ENCODE measurements at places on chromosomes 6 and 20. TPM values are rescaled to one million over a fixed set of nuclear protein-coding genes. Genes with fewer than 3 reads are reported as not detected.
A peak's percentile ranks its signal among the peaks of the same experiment; 100 is the strongest.

DNA sequence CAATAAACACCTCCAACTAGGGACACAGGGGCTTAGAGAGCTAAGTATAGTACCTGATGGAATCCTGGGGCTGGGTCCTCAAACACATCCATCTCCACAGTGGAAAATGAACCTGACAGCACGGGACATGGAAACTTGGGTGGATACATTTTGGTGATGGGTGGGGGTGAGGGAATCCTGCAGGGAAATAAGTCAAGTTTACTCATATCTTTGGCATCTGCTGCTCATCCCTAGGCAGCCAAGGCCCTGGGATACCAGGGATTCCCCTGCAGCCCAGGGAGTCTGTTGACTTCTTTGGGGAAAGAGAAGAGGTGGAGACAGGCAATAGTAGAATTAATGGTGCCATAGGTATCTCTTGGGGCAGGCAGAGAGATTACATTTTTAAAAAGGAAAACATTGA lies 6.6 kb downstream of the APOBEC2 start:
- no peak for DNase-seq

- no peak for DNase-seq
Observed at GRCh38 chr6:12383448-12383847, 93.3 kb downstream of the EDN1 start.

GRCh38 chr6:149581349-149581748 lies 15.2 kb downstream of the GINM1 start:
- DNase-seq, result no peak

GRCh38 chr6:63236398-63236817 lies 25.1 kb downstream of the FKBP1C start:
- no peak for DNase-seq

- no peak for DNase-seq
Observed at GRCh38 chr6:136035378-136036070, 184.0 kb downstream of the PDE7B start.

DNA sequence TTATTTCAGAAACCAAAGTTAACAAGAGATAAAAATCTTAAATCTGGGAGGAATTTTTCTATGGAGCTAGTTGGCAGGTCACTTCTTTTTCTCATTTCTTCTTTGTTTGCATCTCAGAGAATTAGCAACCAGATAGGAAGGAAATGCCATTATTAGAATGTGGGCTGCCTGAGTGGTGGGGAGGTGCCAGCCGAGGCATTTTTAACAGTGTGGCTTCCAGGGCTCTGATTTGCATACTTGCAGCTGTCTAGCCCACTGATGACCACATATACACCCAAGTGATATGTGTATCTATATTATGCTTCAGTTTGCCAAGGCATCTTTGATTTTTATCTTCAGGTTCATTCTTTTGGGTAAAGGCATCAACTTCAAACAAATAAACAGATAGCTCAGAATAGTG lies 206.7 kb downstream of the CLIC5 start:
- no peak for DNase-seq

- no peak for DNase-seq
Observed at GRCh38 chr6:18845896-18846295, 458.7 kb downstream of the RNF144B start.

GRCh38 chr6:142925575-142926110 lies 19.3 kb downstream of the HIVEP2 start:
- no peak for DNase-seq

- no peak for DNase-seq
Observed at GRCh38 chr6:139080255-139080920, 51.8 kb downstream of the ABRACL start.

DNA sequence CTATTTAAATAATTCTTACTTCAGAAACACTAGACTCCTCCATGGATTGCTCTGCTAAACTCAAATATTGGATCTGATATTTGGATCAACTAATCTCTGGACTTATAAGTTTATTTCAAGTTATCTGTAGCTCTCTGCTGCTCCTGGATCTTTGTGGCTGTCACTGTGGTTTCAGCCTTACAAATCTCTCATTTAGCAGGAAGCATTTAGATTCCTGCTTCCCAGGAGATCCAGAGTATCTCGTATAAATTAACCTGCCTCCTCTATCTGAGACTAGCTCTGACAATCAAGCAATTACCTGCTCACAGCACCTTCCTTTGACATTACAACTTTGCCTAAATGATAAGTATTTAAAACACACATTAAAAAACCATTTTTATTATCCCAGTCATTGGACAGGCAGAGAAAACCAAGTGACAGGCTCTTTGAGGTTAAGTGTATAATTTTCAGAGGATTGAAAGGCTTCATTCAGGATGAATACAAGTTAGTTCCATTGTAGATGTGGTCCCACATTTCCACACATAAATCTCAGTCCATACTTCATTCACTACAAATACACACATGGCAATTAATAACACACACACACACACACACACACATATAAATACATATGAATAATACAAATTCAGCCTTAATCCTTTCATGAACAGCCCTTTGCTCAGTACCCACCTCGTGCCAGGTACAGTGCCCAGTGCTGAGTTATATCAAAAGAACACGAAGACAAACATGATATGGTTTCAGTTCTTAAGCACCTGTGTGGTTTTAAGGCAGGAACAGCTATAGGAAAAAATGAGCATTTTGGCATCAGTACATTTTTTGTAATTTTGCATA lies 55.5 kb upstream of the PLCB1 start:
- no peak for DNase-seq

DNA sequence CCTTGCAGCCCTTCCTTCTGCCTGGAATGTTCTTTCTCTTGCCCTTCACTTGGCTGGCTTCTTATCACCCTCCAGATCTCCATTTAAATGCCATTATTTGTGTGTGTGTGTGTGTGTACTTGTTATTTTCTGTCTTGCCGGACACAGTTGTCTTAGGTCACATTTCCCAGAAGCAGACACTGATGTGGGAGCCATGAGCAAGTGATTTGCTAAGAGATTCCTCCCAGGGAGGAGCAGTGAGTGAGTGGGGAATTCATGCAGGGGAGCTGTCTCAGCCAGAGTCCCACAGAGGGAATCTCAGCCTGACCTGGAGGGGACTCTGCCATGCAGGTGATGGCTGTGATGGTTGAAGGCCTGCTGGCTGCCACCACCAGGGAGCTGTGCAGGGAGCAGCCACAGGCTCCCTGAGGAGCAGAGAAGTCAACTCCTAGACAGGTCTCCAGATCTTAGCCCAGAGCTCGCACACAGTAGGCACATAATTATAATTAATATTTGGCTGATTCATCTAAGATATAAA lies 96.5 kb downstream of the SYNDIG1 start:
- DNase-seq, result no peak

- peak; percentile 43 for DNase-seq
Observed at GRCh38 chr20:25058051-25058846, at the start of gene ACSS1. Gene ACSS1, minus strand, starts transcription at chr20:25058139. Its CDS starts 37 bp downstream, at chr20:25058102.

GRCh38 chr6:77502981-77503380 lies 39.7 kb upstream of the HTR1B start:
- no peak for DNase-seq

DNA sequence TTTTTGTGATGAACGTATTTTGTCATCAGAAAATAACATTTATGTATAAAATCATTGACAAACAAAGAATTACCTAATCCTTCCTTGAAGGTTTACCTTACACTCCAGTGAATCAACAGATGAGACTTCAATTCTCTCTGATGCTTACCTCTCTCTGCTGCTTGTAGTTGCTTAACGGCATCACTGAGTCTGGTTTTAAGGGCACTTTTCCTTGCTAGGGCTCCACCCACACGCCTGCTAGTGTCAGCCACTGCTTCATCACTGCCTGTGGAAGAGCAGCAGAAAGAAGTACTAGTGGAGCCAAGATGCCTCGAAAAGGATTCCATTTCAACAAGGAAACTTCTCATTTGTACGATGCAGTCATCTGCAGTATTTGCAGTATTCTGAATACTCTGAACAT lies 63.0 kb downstream of the FAM229B start:
- DNase-seq, result no peak

GRCh38 chr6:134457941-134458340 lies 140.0 kb upstream of the SGK1 start:
- DNase-seq, result no peak

Gene ZNF391
- total RNA-seq, result 3.7 TPM
